ENCODE measurements at places on chromosomes 11 and 22. TPM values are rescaled to one million over a fixed set of nuclear protein-coding genes. Genes with fewer than 3 reads are reported as not detected.

MUC15 gene
- total RNA-seq = not detected

CECR2 gene
- total RNA-seq = not detected

ANKK1 gene
- under 0.01 TPM for total RNA-seq

CSF2RB gene
- total RNA-seq = not detected

PTPRCAP gene
- 0.32 TPM for total RNA-seq

ARRB1 gene
- 14.7 TPM for total RNA-seq

OR8G5 gene
- not detected for total RNA-seq

NRGN gene
- total RNA-seq = not detected

LDLRAD3 gene
- total RNA-seq = 5.5 TPM

CTSW gene
- total RNA-seq = not detected

LRRN4CL gene
- total RNA-seq = 63.6 TPM

MOGAT2 gene
- not detected for total RNA-seq

SMIM38 gene
- total RNA-seq = 0.65 TPM

APOBEC3B gene
- 0.49 TPM for total RNA-seq

EIF3D gene
- total RNA-seq = 395 TPM

OR5L2 gene
- total RNA-seq = not detected

SPDYC gene
- total RNA-seq = not detected

APLNR gene
- not detected for total RNA-seq

LINC01488 gene
- total RNA-seq = not detected

ZFTA gene
- 22.9 TPM for total RNA-seq

DCDC1 gene
- total RNA-seq = 0.32 TPM

IL10RA gene
- 0.16 TPM for total RNA-seq

PRDM11 gene
- 10.9 TPM for total RNA-seq

MFRP gene
- total RNA-seq = under 0.01 TPM

SYT12 gene
- total RNA-seq = under 0.01 TPM

VWCE gene
- total RNA-seq = 3.4 TPM

PLEKHA7 gene
- total RNA-seq = 0.61 TPM

OSBPL5 gene
- 89.0 TPM for total RNA-seq

MRGPRX4 gene
- total RNA-seq = not detected

MEI1 gene
- 0.73 TPM for total RNA-seq

OR51E1 gene
- not detected for total RNA-seq

APOL1 gene
- total RNA-seq = 3.3 TPM

LRRC74B gene
- 0.36 TPM for total RNA-seq

OR52A1 gene
- not detected for total RNA-seq

BEST1 gene
- 5.5 TPM for total RNA-seq

OR52E8 gene
- not detected for total RNA-seq

ZP1 gene
- total RNA-seq = 0.12 TPM

SCGB1C1 gene
- not detected for total RNA-seq

OR52N4 gene
- not detected for total RNA-seq

TPCN2 gene
- total RNA-seq = 30.5 TPM

KAT5 gene
- total RNA-seq = 41.7 TPM

GDPD4 gene
- not detected for total RNA-seq

DUSP8 gene
- total RNA-seq = 0.16 TPM

MAPK1 gene
- total RNA-seq = 115 TPM

EPS8L2 gene
- 31.7 TPM for total RNA-seq

ENTHD1 gene
- total RNA-seq = not detected
